Stimulated activated CD4-positive, alpha-beta T cell treated with anti-CD3 and anti-CD28 coated beads, Interleukin-15, amount 100 ng/mL, for 1 hour (primary cell): ENCODE measurements at places on chromosomes 2 and 18.
A peak's percentile ranks its signal among the peaks of the same experiment; 100 is the strongest.

GRCh38 chr2:143856978-143857377 lies 662.9 kb downstream of the ZEB2 start:
- DNase-seq: no peak

DNA sequence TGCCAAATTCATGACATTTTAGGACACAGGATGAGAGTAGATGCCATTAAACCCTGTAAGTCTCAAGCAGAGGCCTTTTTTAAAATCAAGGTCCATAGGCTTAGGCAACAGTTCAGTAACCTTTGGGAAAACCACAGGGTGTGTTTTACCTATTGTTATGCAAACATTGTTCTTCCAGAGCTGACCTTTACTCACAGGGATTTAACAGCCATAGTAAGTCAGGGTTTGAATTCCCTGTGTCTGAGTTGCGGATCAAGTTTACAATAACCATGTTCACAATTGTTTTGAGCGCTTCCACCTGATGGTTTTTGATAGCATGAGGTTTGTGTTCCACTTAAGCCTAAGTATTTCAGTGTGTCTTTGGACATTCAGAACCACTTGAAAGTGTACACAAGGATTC lies 160.1 kb upstream of the BOD1L2 start:
- DNase-seq: no peak

GRCh38 chr2:38797250-38797676 lies 19.3 kb downstream of the GEMIN6 start:
- DNase-seq: no peak

DNA sequence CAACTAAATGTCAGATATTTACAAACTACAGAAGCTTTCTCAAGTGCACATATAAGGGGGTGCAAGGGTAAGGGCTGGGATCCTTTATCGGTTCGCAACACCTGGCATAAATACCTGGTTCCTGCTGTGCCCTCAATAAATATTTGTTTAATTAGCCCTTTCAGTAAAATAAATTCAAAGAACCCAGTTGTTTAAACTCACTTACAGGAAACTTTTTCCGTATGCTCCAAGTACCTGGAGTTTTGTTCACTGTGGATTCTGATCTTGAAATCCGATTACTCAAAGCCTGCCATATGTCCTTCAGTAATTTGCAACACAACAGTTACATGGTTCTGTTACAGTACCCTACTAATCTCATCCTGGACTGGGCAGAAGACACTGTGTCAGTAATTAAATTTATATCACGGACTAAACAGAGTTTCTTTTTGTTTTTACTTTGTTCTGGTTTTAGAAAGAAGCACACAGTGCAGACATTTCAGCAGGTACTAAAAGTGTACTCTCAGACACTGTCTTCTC lies 36.9 kb downstream of the TBC1D8 start:
- DNase-seq: no peak

DNA sequence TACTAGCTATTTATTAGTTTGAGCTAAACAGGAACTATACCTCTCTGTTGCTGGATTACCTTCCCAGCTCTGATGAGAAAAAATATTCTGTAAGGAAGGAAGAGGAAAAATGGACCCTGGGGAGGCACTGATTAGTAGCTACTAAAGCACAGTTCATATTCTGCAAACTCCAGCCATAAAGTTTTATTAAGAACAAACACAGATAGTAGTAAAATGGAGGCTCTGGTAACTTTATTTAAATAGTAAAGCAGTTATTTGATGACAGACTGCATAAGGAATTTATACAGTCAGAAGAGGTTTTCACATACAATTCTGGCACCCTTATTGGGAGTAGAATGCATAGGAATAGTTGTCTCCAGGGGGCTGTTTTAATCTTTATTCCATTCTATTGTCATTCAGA lies 84.1 kb downstream of the XIRP2 start:
- DNase-seq: no peak

DNA sequence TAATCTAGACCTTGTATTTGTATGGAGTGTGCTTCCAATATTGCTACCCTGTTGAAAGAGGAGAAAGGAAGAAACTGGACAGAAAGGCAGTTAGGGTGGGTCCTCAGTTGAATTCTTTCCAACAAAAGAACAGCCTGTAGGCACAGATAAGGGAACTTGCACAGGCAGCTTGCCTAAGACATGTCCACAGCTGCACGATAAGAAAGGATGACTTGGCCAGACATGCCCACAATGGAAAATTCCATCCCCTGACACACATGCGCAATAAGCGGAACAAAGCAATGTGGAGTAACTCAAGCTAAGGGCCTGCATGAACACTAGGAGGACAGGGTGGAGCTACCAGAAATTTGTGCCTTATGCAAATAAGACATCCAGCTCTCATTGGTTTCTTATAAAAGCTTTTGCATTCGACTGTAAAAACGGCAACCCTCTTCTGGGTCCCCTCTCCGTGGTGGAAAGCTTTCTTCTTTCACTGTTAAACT lies 1084.7 kb upstream of the NXPH2 start:
- no peak for DNase-seq

DNA sequence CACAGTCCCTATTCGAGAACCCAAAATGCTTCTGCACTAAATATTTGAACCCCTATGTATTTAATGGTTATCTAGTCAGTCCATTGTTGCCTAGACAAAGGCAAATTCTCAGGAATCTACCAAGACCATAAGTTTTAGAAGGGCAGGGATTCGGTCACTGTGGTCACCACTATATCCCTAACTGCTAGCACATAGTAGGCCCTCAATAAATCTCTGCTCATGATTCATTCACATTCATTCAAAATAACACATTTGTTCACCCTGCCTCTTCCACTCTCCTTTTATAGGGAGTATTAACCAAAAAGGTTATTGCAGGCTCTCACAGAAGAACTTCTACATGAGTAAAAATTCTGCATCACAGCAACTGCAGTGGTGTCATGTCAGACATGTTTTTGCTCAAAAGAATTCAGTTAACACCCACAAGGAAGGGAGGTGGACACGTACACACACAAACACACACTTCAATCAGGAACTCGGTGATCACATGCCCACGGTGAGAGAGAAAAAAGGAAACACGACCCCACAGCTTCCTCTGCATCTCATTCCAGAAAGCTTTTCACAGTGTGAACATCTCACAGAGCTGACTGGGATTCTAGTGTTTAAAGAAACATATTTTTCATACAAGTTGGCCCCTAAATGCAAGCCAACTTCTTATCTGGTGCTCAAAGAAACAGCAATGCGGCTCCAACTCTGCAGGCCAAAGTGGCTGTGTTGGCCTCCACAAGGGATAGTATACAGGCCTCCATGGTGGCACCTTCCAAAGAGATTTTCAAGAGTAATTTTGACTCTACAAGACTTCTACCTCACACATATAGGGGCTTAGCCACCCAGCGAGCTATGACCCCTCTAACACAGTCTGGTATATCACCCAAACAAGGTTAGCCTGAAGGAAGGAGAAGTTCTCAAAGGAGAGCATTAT lies 98.0 kb downstream of the ANKRD44 start:
- DNase-seq: no peak

GRCh38 chr2:179266271-179266670 lies 1.6 kb upstream of the SESTD1 start:
- no peak for DNase-seq

- no peak for DNase-seq
Measured at GRCh38 chr2:98507461-98507860, 62.8 kb downstream of the INPP4A start.

DNA sequence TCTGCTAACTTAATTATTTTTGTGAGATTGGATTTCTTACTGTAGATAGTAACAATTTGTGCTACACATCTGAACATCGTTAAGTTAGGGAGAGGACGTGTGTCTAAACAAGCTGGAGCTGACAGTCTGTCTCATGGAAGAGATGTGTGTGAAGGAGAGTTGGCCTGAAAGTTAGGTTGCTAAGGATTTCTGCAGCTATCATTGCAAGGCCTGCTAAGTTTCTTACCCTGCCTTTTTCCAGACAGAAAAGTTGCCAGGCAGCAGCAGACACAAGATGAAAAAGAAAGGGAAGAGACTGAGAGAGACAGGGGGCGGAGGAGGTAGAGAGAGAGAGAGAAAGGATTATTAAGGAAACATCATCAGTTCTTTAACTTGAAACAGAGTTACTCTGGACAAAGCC lies 4.1 kb upstream of the LRP1B start:
- DNase-seq: no peak

- no peak for DNase-seq
Measured at GRCh38 chr18:5979971-5980457, 84.7 kb upstream of the TMEM200C start.

DNA sequence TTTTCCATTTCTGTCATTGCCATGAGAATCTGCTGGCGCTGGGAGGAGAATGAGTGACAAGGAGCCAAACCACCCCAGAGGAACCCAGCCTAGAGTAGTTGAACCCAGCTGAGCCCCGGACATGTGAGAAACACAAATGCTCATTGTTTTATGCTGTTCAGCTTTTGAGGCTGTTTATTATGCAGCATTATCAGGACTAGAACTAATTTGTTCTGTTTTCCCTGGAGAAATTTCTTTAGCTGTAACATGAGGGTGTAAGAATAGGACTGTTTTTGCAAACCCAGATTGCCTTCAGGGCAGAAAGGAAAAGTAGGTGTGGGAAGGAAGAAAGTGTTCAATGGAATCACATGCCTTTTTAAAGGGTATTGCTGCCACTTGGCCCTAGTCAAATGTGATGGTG lies 28.5 kb upstream of the DOCK10 start:
- DNase-seq: no peak

GRCh38 chr2:61538920-61539520 lies 864 bp upstream of the XPO1 start:
- peak; percentile 27 for DNase-seq

GRCh38 chr2:61670591-61671501 lies 132.7 kb upstream of the XPO1 start:
- DNase-seq: no peak

GRCh38 chr18:47999801-48000248 lies 69.4 kb upstream of the SMAD2 start:
- DNase-seq: no peak

DNA sequence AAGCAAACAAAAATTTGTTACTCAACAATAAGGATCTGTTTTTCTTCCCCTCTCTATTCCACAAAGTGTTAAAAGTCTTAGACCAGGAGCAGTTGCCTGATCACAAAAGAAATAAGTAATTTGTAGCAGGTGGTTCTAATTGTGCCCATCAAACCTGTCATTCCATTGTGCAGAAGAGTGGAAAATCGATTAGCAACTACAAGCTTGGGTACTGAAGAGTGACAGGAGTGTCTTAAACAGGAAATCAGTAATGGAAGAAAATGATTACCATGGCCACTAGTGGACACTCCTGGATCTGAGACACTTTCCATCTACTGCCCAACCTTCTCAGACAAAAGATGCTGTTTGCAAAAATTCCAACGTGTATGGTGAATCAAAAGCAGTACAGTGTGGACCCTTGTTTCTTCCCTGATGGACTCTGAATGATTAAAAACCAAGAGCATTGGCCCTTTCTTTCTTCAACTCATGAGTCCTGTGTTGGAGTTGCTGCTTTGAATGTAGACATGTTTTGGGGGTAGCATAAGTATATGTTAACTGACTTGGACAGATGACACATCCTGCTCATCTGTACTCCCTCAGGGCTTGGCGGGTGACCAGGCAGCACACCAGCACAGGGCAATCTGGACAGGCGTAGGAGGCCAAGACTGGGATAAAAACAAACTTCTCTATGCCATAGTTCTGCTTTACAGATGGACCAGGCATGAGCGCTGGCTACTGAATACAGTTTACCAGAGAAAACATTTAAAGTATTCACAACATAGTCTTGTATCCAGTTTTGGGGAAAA lies 51.9 kb downstream of the PLA2R1 start:
- no peak for DNase-seq

DNA sequence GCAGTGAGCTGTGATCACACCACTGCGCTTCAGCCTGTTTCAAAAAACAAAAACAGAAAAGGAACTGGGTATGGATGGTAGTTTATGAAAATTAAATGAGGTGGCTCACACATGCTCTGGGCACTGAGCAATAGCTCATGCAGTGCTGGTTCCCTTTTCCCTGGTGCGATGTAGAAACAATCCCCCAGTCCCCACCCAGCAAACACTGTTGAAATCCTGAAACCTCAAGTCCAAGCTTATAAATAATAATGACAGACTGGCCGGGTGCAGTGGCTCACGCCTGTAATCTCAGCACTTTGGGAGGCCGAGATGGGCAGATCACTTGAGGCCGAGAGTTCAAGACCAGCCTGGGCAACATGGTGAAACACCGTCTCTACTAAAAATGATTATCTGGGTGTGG lies 55.4 kb upstream of the SMAD2 start:
- no peak for DNase-seq

DNA sequence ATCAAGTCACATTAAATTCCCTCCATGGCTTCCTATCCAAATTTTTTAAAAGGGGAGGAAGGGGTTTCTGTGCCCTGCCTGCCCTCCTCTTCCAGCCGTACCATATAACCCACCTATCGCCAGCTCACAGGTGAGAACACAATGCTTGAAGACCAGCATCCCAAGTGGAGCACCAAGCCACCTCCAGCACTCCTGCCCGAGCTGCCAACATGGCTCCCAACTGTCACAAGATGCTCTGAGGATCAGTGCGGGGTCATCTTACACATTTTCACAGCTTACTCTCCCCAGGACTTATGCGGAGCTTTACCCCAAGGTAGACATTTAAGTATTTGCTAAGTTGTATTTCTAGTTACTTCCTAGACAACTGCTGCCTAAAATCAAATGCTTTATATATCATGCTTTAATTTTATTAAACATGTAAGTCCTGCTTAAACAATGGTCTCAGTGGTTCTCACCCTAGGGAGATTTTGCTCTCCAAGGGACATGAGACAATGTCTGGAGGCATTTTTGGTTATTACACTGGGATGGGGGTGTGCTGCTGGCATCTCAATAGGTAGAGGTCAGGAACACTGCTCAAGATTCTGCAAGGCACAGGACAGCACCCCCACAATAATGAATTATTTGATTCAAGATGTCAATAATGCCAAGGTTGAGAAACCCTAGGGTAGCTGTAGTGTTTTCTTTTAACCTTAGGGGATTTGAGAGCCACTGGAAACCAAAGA lies 45.8 kb downstream of the SF3B1 start:
- DNase-seq: no peak

DNA sequence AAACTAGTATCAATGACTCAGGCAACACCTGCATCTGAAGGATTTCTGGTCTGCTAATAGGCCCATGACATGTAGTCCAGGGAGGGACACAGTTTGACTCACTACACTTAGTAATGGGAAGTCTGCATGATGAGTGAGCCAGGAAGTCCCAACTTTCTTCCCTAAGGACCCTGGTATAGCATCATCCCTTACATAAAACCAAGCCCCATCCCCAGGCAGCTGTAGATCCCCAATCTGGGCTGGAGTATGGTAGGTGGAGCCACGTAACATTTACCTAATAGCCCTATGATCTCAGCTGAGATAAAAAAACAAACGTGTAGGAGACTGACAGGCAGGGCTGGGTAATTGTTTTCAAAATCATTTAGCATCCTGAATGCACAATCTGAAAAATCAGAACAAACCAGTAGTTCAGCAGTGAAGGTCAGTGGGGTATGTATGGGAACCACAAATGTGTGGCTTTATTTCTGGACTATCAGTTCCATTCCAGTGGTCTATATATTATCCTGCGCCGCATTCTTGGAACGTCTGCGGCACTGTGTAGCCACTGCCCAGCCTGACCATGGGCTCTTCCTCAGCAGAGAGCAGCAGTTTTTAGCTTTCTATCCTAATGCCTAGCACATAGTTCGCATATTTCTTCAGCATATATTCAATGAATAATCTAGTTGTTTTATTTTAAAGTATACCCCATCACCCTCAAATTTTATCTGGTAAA lies 33.5 kb downstream of the EPB41L3 start:
- DNase-seq: no peak
